Caco-2 (cell line): ENCODE measurements at places on chromosomes 11 and 22. TPM values are rescaled to one million over a fixed set of nuclear protein-coding genes. Genes with fewer than 3 reads are reported as not detected.

DNA sequence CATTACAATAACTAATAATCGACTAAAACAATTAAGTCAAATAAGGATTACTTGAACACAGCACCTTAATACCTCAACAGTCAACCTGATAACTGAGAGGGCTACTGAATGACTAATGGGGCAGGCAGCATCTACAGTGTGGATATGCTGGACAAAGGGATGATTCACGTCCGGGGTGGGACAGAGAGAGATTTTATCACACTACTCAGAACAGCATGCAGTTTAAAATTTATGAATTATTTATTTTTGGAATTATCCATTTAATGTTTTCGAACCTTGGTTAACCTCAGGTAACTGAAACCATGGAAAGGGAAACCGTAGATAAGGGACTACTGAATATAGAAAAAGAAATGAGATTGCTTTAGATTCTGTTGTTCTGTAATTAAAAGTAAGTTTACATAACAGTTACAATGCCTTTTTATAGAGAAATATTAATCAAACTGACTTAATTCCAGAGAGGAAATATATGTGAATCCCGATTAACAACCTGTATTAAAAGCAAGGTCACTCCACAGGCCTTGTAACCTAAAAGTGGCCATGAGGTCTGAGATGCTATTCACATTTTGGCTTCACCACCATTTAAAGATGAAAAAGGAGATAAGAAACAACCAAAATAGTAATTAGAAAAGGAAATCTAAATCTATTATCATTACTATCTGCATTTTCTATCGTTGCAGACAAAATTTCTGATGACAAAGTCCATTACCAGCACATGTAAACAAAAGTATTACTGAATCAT is 119.0 kb upstream of the TP53AIP1 start:
- H3K4me3 ChIP-seq: no peak overlapping the region
- no peak for DNase-seq
- no peak overlapping the region for H3K27ac ChIP-seq
- H3K4me1 ChIP-seq: no peaks in the 10 kb centered on the region; the same call in 1 of the 2 replicates
- peaks cover 3% of the 10 kb centered on the region; the same call in 1 of the 2 replicates for H3K36me3 ChIP-seq
- H3K27me3 ChIP-seq: no peaks in the 10 kb centered on the region

DNA sequence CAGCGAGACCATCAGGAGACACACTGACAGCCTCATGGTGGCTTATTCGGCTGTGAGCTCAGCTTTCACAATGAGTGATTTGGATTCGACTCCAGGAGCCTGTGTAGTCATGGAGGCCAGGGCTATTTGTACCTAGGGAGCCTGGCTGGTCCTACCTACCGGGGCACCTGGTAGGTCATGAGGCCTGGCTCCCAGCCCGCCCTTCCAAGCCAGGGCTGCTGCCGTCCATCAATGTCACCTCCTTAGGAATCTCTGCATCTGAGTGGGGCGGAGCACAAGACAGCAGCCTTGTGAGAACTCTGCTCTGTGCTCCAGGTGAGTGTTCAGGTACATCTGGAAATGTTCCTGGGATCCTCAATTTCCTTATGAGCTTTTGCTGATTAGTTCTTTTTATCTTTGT is at the start of gene SCGB1D4:
Gene SCGB1D4, minus strand, starts transcription at position 101 of the 400 bp plus-strand sequence. Its CDS starts 65 bp downstream, at position 36.
- no peaks in the 10 kb centered on the region for H3K36me3 ChIP-seq
- H3K4me1 ChIP-seq: no peaks in the 10 kb centered on the region
- H3K27me3 ChIP-seq: peaks cover 4% of the 10 kb centered on the region; the same call in 1 of the 2 replicates

DNA sequence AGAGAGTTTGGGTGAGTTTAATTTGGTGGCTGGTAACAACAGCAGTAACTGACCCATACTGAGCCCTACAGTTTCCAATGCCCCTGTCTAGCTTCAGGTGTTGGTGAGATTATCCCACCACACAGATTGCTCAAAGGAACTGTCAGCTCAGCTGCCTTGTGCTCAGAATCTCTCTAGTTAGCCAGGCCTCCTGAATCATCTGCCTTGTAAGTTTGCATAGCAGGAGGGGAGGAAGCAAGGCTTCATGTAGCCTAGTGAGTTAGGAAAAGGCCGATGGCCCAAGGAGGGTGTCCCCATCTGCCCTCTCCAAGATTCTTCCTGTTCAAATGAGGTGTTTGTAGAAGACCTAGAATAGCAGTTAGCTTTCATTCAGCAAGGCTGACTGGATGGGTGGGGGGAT is 74.3 kb downstream of the MICAL2 start:
- H3K27me3 ChIP-seq: no peaks in the 10 kb centered on the region
- H3K27ac ChIP-seq: peak overlapping the region; percentile 14
- H3K4me3 ChIP-seq: no peak overlapping the region
- H3K36me3 ChIP-seq: no peaks in the 10 kb centered on the region; the same call in 1 of the 2 replicates
- H3K4me1 ChIP-seq: peaks cover 55% of the 10 kb centered on the region
- no peak for DNase-seq

DNA sequence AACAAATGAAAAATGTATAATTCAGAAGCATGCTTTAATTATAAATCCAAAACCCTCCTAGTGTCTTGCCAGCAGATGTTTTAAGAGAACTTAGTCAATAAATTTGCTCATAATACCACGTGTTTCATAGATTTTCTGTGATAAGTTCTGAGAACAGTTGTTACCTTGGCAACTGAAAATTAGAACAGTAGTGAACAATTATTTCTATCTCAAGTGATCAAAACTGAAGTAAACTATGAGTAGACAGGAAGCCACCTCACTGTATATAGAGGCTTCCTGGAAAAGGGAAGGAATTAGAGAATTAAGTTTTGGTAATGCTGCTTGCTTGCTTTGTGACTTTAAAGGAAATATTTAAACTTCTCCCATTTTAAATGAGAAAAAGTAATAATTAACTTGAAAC is 266.0 kb upstream of the ANO3 start:
- H3K4me3 ChIP-seq: no peak overlapping the region
- no peaks in the 10 kb centered on the region for H3K27me3 ChIP-seq
- DNase-seq: no peak
- no peaks in the 10 kb centered on the region for H3K4me1 ChIP-seq

GRCh38 chr22:42919199-42919598 is 62.1 kb upstream of the ARFGAP3 start:
- no peak overlapping the region for H3K4me3 ChIP-seq
- H3K36me3 ChIP-seq: no peaks in the 10 kb centered on the region
- H3K27ac ChIP-seq: no peak overlapping the region
- no peaks in the 10 kb centered on the region for H3K27me3 ChIP-seq

DNA sequence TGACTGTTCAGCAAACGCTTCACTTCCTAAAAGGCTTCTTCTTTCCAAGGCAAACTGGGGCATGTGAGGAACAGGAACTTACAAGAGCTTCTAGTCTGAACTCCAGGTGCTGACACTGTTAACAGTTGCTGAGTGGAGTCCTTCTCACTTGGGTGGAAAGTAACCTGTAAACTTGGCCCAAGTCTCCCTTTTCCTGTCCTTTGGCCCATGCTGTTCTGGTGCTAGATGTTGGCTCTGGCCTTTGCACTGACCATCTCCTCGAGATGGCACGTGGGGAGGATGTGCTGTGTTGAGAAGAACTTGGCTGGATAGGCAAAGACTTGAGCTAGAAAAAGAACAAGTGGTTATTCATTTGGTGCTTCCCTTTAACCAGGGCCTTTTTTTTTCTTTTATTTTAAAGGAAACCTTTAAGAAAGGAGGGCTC is 53.6 kb downstream of the PTPRJ start:
- H3K36me3 ChIP-seq: no peaks in the 10 kb centered on the region
- H3K27ac ChIP-seq: no peak overlapping the region
- H3K4me1 ChIP-seq: no peaks in the 10 kb centered on the region
- H3K27me3 ChIP-seq: no peaks in the 10 kb centered on the region

DNA sequence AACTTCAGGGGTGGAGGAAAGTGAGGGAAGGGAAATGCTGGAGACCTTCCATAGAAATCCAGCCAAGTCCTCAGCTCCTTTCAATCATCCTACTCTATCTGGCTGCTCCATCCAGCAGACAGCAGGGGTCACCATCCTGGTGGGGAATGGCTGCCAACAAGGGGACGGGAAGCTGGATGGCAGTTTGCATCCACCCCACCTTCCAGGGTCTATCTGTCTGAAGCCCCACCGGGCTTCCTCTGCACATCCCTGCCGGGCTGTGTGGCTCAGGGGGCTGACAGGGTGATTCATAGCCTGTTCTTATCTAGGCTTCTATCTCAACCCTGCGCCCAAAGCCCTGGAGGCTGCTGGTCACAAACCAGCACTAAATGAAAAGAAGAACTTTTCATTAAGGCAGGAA is 1.1 kb downstream of the SYTL2 start:
- H3K36me3 ChIP-seq: no peaks in the 10 kb centered on the region
- H3K4me3 ChIP-seq: peak overlapping the region; percentile 91
- H3K4me1 ChIP-seq: peaks cover 29% of the 10 kb centered on the region
- H3K27me3 ChIP-seq: no peaks in the 10 kb centered on the region

GRCh38 chr11:10308201-10308954 is 3.5 kb downstream of the ADM start:
- H3K27ac ChIP-seq: peak overlapping the region; percentile 81
- H3K4me1 ChIP-seq: peaks cover 28% of the 10 kb centered on the region
- no peak for DNase-seq
- H3K36me3 ChIP-seq: 0 out of 2 replicates have a peak, but pooled peaks cover 2% of the 10 kb centered on the region
- H3K4me3 ChIP-seq: peak overlapping the region; percentile 64

DNA sequence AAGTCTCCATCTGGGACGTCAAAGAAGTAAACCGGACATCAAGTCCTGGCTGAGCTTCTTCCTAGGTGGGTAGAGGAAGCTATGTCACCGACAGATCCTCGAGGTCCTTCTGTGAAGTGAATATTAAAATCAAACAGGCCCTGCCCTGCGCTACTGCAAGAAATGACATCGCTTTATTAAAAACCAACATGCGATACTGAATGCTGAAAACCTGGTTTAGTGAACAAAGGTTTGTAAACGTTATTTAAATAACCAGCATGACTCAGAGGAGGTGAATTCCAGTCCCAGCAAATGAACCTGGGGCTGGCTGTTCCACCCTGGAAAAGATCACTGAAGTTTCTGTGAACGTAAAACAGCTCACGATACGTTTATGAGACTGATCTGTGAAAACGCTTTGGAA is 645 bp downstream of the RTCB start:
- H3K27ac ChIP-seq: peak overlapping the region; percentile 93
- H3K4me3 ChIP-seq: peak overlapping the region; percentile 73
- H3K27me3 ChIP-seq: no peaks in the 10 kb centered on the region
- H3K36me3 ChIP-seq: peaks cover 1% of the 10 kb centered on the region; the same call in 1 of the 2 replicates
- no peak for DNase-seq

GRCh38 chr11:134224710-134225664 is 516 bp downstream of the VPS26B start:
- peak overlapping the region; percentile 76 for H3K4me3 ChIP-seq
- H3K36me3 ChIP-seq: no peaks in the 10 kb centered on the region
- peaks cover 19% of the 10 kb centered on the region for H3K4me1 ChIP-seq
- peak overlapping the region; percentile 66 for H3K27ac ChIP-seq
- DNase-seq: peak; percentile 50
- H3K27me3 ChIP-seq: no peaks in the 10 kb centered on the region

DNA sequence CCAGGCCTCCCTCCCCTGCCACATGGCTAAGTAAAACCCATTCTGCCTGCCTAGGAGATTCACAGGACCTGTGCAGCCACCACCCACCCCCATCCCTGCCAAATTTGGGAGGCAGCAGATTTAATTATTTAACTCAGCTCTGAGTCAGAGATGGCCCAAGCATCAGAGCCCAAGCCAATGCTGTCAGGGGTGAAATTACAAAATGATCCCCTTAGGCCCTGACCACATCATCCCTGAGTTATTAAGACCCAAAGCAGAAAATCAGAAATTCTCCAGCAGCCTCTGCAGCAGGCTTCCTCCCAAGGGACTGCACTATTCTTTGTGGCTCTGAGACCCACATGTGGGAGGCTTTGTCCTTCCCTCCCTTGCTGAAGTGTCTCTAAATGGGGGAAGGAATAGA is 52.8 kb upstream of the RRAS2 start:
- no peak overlapping the region for H3K4me3 ChIP-seq
- no peaks in the 10 kb centered on the region for H3K36me3 ChIP-seq
- H3K4me1 ChIP-seq: peaks cover 3% of the 10 kb centered on the region; the same call in 1 of the 2 replicates
- no peak for DNase-seq

DNA sequence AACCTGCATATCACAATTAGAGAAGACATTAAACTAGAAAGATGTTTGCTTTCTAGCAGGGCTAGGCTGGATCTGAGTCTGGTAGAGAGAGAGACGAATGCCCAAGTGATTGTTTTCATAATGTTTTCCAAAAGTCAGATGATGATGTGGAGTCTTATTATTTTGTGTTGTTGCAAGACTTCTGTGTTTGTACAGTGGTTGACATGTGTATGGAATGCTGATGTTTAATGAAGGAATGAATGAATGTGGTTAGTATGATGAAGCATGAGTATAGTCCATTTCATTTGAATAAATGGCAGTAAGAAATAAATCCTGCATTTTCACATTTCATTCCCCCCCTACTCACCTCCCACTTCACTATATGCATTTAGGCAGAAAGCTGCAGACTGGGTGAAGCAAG is 69.6 kb downstream of the PPP2R1B start:
- no peak overlapping the region for H3K27ac ChIP-seq
- H3K36me3 ChIP-seq: peaks cover 3% of the 10 kb centered on the region; the same call in 1 of the 2 replicates
- no peaks in the 10 kb centered on the region for H3K27me3 ChIP-seq
- H3K4me3 ChIP-seq: no peak overlapping the region
- H3K4me1 ChIP-seq: 0 out of 2 replicates have a peak, but pooled peaks cover 4% of the 10 kb centered on the region
- DNase-seq: no peak

DNA sequence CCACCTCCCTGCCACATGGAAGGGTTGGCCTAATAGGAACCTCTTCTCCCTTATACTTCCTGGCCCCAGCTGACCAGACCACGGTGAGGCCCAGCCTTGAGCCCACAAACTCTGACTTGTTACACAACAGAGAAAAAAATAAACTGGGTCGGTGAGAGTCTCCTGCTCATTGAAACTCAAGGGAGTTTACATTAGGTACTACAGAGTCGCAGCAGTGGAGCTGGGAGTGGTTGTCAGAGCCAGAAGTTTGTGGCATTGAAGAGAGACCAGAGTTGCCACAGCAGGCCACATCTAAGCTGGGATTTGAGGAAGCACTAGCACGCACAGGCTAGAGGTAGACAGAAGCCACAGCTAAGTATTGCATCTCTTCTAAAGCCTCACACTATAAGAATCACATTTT is 296.2 kb downstream of the DDX10 start:
- H3K36me3 ChIP-seq: no peaks in the 10 kb centered on the region
- no peak for DNase-seq
- no peaks in the 10 kb centered on the region for H3K27me3 ChIP-seq
- no peak overlapping the region for H3K4me3 ChIP-seq

DNA sequence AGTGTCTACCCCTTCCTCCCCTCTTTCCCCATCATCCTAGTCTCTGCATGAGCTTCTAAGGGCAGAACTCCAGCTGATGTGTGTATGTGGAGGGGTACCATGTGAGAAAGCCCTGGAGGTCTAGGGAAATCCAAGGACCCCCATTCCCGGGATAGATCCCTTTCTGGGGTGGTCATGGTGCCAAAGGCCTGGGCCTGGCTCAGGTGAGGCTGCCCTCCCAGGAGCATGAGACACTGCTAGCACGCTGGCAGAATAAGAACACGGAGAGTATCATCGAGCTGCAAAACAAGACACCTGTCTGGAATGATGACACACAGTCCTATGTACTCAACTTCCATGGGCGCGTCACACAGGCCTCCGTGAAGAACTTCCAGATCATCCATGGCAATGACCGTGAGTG is 19.6 kb downstream of the TUB start:
- no peak overlapping the region for H3K27ac ChIP-seq
- no peaks in the 10 kb centered on the region for H3K36me3 ChIP-seq
- no peak for DNase-seq
- no peak overlapping the region for H3K4me3 ChIP-seq
- H3K4me1 ChIP-seq: no peaks in the 10 kb centered on the region

- DNase-seq: no peak
- H3K27me3 ChIP-seq: no peaks in the 10 kb centered on the region
- no peak overlapping the region for H3K4me3 ChIP-seq
- no peaks in the 10 kb centered on the region for H3K4me1 ChIP-seq
These were observed 36.0 kb upstream of the ACCSL start for GRCh38 chr11:44011797-44012196.

The MB gene
- total RNA-seq: 0.28 and 0.77 TPM in 2 replicates

The ABCG4 gene
- total RNA-seq: 0.18 TPM in 1 of 2 replicates, not detected in the other

The MYOD1 gene
- not detected in 2 replicates for total RNA-seq

The INSC gene
- total RNA-seq: not detected in 2 replicates

The CCDC89 gene
- total RNA-seq: 2.0 and 2.6 TPM in 2 replicates

The MAJIN gene
- not detected in 2 replicates for total RNA-seq
